ENCODE measurements at places on chromosomes 13 and 19.

- no peak for DNase-seq
These were observed 1.9 kb downstream of the SYDE1 start for GRCh38 chr19:15108845-15109767.

- no peak for DNase-seq
These were observed 68.6 kb upstream of the KL start for GRCh38 chr13:32947411-32948276.

DNA sequence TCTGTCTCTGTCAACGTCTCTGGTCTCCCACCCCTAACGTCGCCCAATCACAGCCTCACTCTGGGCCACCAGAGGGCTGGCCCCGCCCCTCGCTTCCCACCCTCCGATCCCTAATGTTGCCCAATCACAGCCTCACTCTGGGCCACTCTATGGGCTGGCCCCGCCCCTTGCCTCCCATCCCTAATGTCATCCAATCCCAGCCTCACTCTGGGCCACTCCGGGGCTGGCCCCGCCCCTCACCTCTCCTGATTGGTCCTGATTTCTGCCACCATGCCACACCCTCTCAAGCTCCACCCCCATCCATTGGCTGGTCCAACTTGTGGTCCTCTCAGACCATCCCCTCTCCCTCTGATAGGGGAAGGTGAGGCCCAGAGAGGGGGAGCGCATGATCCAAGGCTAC is 24.9 kb downstream of the CELF5 start:
- no peak for DNase-seq

DNA sequence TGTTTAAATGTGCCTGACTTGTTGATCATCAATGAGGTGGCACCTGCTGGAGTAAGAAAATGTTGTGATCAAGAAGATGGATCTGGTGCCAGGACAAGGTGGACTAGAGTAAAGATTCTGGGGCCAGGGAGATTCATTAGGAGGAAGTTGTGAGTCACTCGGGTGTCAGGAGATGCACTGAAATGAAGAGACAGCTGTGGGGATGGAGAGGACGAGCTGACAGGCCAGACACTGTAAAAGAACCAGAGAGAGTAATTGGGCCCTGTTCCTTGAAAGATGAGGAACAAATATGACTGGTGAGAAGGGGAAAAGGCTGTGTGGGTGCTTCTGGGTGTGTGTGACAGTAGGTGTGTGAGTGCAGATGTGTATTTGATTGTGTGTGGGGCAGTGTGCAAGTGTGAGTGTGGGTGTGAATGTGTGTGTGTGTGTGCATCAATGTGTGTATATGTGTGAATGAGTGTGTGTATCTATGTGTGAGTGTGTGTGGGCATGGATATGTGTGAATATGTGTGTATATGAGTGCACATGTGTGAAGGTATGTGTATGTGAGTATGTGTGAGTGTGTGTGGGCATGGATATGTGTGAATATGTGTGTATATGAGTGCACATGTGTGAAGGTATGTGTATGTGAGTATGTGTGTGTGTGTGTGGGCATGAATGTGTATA is 260.5 kb downstream of the RFC3 start:
- DNase-seq = no peak

GRCh38 chr19:38003438-38004185 is 96.6 kb downstream of the SIPA1L3 start:
- no peak for DNase-seq

GRCh38 chr19:8697671-8698432 is 743 bp downstream of the ACTL9 start:
- DNase-seq = no peak
